ENCODE measurements at places on chromosomes 3 and 15.

DNA sequence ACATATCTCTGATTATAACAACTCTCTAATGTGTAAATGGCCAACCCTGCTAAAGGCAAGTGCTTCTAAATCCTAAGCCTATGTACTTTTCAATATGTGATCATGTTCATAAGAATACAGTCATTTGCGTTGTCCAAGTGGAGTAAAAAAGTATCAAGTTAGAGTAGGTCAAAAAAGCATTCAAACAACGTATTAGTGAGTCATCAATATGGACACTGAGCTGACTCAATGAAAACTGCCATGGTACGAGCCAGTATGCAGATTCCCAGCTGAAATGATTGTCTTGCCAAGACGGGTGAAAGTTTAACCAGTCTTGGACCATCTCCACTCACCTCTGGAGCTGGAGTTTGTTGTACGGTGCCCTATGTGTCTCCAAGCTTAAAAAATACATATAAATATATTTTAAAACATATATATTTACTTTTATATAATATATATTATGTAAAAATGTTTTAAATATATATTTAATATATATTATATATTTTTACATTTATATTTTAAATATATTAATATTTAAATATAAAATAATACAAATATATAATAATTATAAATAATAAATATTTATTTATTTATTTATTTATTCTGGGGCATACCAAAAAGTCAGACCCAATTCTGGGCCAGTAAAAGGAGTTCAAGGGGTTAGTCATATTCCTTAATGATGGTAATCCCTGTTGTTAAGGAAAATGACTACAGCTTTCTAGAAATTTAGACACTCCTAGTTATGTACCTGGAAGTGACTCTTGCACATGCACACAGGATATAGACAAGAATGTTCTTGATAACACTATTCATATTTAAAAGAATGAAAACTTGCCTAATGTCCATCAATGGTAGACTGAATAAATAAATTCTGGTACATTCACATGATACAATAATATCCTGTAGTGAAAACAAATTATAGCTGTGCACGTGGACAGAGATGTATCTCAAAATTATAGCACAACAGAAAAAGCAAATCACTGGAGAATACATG lies 27.2 kb downstream of the PLSCR4 start:
- DNase-seq = no peak

- no peak for DNase-seq
Observed at GRCh38 chr15:70244978-70245542, 147.3 kb upstream of the TLE3 start.

GRCh38 chr3:49873623-49874022 lies 3.9 kb upstream of the CAMKV start:
- DNase-seq = no peak

DNA sequence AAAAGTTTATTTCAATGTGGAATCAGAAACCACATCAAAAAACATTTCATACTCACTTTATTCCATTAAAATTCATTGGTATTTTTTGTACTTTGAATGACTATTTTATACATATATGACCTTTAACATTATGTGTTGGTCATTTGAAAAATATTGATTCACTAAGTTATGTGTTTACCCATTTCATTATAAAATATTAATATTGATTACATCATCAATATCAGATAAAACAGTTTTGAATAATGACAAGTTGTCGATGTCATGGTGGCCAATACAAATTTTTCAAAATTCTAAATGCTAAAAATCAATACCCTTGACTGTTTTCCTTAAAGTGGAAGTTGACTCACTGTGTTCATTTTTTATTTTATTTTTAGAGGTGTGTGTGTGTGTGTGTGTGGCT lies 239.7 kb upstream of the ROBO1 start:
- no peak for DNase-seq

DNA sequence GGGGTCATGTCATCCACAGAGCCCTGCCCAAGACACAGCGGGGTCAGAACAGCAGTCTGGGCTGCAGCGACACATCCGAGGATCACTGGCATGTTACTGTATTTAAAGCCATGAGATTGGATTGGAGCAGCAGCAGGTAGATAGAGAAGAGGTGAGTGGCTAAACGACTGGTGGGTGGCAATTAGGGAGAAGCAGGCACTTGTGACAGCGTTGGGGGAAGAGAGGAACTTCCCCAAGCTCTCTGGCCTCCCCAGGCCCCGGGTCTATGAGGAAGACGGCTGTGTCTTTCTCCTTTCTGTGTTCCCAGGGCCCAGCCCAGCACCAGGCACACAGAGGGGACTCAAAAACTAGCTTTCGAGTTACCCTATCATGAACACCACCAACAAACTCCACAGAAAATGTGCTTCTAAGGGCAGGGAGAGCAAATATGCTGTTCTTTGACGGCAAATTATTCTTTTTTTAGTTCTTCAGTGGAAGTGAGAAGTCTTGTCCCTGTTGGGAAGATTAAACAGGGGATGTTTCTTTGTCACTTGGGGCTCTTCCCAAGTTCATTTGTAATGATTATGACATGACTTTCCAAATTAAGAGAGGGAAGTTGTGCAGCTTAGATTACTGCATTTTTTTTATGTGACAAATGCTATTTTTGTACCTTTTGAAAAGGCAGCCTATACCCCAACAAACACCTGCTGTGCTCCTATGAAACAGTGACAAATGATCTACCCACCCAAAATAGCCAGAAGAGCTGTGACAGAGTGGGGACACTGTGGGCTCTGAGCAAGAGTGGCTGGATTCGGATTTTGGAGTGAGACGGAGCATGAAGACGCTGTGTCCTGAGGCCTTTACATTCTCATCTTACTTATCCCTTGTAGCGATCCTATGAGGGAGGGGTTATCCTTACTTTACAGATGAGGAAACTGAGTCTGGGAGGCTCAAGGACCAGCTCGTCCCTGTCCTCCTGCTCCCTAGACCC lies 7.2 kb upstream of the SYNM start:
- DNase-seq = no peak

DNA sequence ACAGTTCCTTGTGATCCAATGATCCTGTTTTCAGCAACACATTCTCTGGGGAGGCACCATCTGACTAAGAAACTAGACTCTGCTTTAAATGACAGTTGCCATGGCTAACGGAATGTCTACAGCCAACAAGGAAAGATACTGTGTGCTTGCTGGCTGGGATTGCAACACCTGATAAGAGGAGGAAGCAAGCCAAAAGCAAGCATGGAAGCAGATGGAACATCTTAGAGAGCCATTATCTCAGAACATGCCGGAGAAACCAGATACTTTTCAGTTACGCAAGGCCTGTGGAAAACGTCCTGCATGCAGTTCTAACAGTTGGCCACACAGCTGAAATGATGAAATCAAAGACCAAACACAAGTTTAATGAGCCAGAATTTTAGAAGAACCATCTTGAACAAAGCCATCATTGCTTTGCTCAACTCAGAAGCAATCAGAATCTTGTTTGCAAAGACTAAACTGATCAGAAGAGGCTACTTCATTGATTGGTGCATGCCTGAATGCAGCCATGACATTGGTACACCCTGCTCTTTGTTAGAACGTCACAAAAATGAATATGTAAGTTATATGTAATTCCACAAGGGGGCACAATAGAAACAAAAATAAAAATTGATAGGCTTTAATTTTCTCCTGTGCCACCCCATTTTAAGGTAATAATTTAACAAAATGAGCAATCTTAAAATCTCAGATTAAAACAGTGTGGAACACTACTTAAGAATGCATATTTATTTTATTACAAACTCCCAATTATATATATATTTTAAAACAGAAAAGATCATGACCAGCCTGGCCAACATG lies 50.8 kb downstream of the GXYLT2 start:
- peak; percentile 40 for DNase-seq

- DNase-seq = peak; percentile 24
Observed at GRCh38 chr15:85504749-85505676, 124.6 kb downstream of the AKAP13 start.

GRCh38 chr15:34243226-34243625 lies 18.4 kb downstream of the EMC4 start:
- DNase-seq = no peak

- DNase-seq = no peak
Observed at GRCh38 chr15:100986158-100986896, 67.2 kb downstream of the LRRK1 start.

GRCh38 chr3:16464511-16465148 lies 48.9 kb downstream of the RFTN1 start:
- DNase-seq = no peak

DNA sequence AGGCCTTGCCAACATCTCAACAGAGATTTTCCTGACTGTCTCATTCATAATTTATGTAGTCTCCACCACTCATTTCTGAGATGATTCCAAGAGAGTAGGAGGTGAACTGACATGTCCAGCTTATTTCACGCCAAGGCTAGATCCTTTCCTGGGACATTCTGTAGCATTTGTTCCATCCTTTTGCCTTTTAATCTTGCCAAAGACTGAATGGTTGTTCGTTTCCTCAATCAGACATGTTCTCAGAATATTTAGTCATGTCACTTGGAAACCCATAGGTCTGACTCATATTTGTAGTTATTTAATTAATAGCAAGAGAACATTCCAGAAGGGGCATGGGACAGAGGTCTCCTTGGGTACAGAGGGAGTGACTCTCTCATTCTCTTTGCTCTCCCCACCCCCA lies 80.9 kb downstream of the DHX36 start:
- DNase-seq = peak; percentile 24

GRCh38 chr15:59446232-59446957 lies 8.4 kb downstream of the FAM81A start:
- no peak for DNase-seq

GRCh38 chr3:128992926-128993460 lies 883 bp downstream of the CFAP92 start:
- no peak for DNase-seq

- no peak for DNase-seq
Observed at GRCh38 chr3:9450991-9451390, 53.6 kb downstream of the SETD5 start.

- no peak for DNase-seq
Observed at GRCh38 chr15:61295239-61295638, 66.1 kb upstream of the RORA start.

DNA sequence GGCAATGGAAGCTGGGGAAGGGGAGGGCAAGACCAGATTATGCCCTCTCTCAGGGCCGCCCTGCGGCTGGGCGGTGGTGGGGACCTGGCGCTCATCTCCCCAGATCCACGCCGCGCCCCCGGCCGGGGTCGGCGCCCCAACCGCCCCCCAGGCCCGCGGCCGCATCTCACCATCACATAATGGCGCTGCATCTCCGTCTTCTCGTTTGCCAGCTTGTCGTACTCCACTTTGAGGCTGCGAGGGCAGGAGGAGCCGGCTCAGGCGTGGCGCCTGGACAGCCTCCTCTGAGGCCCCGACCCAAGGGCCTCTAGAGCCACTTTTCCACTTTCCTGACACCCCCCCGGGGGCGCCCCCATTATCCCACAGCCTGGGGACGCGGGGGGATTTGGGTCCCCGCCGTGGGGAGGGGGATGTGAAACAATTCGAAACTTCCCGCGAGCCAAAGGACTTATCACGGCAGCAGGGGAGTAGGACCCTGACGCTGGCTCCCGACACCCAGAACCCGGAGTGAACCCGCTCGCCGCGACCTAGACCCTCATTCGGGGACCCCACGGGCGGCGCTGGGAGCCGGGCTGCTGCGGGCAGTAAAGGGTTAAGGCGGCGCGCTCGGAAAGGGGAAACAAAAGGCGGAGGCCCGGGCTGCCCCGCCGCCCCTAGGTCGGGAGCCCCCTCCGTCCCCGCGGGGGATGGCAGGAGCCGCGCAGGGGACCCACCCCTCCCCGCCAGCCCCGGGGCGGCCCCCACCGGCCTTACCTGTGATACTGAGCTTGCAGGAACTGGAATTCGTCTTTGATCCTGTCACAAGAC lies 2.1 kb downstream of the TLE3 start:
- DNase-seq = no peak

GRCh38 chr3:172247525-172248274 lies 200.6 kb downstream of the GHSR start:
- no peak for DNase-seq

DNA sequence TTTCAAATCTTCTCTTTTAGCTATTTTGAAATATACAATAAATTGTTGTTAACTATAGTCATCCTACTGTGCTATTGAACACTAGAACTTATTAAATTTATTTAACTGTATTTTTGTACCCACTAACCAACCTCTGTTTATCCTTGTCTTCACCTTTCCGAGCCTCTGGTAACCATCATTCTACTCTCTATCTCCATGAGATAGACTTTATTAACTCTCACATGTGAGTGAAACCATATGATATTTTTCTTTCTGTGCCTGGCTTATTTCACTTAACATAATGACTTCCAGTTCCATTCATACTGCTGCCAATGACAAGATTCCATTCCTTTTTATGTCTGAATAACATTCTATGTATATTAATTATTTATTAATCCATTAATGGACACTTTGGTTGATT lies 15.8 kb upstream of the SLC15A2 start:
- no peak for DNase-seq

DNA sequence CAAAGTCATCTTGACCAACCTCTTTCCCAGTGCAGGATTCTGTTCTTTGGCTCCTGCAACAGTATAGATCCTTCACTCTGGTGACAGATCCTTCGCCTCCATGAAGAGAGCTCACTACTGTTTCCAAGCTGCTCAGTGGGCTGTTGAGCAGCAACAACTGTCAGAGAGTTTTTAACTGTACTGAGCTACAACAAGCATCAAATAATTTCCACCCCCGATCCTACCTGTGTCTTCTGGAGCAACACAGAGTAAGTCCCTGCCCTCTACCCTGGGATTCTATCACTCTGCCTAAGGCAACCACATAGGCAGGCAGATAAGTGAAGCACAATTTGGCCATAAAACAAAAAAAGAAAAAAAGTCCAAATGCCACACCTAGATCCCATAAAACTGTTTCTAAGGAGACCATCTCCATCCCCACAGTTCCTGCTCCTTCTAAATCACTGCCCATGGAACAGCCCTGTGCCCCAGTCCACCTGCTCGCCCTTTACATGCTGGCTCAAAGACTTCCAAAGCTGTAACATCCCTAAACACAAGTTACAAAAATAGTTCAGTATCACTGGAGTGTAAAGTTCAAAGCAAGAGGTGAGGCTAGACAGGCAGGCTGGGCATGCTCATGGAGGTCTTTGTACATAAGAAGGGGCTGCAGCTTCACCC lies 37.8 kb upstream of the ANPEP start:
- DNase-seq = no peak

- DNase-seq = no peak
Observed at GRCh38 chr3:115660646-115661337, 37.5 kb downstream of the GAP43 start.

GRCh38 chr3:45252826-45253225 lies 26.7 kb upstream of the TMEM158 start:
- DNase-seq = no peak

DNA sequence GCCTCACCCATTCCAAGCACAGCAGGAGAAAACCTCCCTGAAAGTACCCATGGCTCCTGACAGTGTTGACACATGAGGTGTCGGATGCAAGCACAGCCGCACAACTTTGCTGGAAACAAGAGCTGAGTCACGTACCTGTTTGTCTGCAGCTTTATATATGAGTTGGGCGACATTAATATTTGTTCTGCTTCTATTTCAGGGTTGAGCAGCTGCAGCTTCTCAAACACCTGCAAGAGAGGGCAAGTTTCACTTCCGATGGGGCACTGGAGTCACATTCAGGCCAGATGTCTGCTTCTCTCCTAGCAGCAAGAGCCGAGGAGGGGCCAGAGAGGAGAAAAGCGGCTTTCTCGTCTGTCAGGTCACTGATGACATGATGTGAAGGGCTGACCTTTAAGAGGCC lies 88.0 kb downstream of the NUP210 start:
- DNase-seq = peak; percentile 3
